ENCODE measurements at places on chromosomes 1 and 21.

- DNase-seq, result no peak
These were observed 71.6 kb downstream of the CDC14A start for GRCh38 chr1:100423832-100424337.

GRCh38 chr1:80506216-80506615, 1294.5 kb upstream of the ADGRL2 start:
- DNase-seq, result no peak

DNA sequence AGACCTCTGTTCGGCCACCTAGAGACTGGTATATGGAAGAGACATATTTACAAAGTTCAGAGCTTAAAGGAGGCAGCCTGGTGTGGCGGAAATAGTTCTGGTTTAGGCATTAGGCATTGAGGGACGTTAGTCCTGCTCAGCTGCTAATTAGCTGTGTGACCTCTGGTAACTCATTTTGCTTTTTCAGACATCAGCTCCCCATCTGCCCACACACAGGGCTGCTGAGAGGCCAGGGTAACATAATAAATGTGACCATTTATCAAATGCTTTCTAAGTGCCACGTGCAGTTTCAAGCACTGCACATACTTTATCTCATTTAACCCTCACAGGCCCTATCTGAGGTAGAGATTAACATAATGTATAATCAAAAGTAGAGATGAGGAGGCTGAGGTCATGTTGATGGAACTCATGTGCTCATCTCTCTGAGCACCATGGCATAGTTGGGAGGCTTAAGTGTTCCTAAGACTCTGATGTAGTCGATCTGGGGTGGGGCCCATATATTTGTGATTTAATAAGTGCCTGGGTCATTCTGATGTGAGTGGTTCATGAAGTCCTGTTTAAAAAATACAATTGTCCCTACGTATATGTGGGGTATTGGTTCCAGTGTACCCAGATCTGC, 267.2 kb upstream of the PLXNA2 start:
- no peak for DNase-seq

DNA sequence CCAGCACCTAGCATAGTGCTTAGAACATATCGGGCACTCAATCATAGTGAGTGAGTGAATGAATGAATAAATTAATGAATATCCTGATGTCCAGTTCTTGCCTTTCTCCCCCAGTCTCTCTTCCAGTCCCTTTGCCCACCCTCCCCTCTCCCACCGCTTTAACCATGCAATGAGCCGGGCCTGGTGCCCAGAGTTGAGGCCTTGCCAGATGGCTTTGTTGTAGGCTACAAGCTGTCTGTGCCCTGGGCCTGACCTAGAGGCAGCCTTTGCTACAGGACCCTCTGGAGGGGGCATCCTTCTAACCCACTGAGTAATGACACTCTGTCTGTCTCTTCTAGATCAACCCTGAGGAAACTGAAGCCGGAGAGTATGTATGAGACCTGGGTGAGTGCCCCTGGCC, 6.9 kb downstream of the CASQ1 start:
- DNase-seq, result no peak

GRCh38 chr1:100359139-100359538, 6.8 kb downstream of the CDC14A start:
- no peak for DNase-seq

GRCh38 chr1:101282314-101283038, 45.7 kb downstream of the S1PR1 start:
- DNase-seq, result no peak

DNA sequence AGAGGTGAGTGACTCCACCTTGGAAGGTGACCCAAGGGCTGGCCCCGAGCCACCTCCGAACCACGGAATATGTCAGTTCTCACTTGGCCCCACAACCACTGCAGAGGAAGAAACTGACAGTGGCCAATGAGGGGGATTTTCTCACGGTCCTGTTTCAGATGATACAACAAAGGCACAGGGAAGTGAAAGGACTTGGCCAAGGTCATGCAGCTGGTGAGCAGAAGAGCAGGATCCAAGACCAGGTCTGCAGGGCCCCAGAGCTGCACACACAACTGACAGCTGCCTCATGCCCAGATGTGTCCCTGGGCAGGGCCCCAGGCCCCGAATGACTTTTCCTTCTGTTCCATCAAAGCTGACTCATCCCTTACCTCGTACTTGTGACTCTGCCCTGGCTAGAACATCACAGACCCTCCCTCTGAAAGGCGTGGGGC, 25.8 kb upstream of the EVA1B start:
- no peak for DNase-seq

GRCh38 chr1:46301808-46302640, 1.4 kb downstream of the LRRC41 start:
- DNase-seq, result peak; percentile 57

DNA sequence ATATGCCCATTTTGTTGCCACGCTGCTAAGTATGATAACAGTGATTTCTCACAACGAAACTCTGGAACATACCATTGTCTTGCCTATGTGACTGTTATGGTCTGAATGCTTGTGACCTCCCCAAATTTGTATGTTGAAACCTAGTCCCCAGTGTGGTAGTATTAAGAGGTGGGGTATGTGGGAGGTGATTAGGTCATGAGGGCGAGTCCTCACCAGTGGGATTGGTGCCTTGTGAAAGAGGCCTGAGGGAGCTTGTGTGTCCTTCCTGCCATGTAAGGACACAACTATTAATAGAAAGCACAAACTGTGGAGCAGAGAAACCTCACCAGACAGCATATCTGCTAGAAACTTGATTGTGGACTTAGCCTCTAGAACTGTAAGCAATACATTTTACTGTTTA, 84.6 kb downstream of the SELENOF start:
- DNase-seq, result no peak

- DNase-seq, result no peak
These were observed 4.7 kb downstream of the CCDC190 start for GRCh38 chr1:162856260-162856659.

DNA sequence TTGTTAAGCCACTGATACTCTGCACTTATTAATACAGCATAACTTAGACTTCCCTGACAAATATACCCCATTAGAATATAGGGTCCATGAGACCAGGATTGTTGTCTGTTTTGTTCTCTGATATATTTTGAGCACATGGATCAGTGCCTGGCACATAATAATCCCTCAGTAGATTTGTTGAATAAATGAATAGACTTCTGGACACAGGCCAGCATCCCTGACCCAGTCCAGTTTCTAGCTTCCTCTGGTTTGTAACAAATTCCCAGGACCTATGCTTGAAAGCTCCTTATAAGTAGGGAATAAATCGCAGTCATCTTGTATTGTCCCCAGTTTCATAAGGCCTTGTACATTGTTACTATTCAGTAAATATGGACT, 58.2 kb upstream of the GADD45A start:
- no peak for DNase-seq

DNA sequence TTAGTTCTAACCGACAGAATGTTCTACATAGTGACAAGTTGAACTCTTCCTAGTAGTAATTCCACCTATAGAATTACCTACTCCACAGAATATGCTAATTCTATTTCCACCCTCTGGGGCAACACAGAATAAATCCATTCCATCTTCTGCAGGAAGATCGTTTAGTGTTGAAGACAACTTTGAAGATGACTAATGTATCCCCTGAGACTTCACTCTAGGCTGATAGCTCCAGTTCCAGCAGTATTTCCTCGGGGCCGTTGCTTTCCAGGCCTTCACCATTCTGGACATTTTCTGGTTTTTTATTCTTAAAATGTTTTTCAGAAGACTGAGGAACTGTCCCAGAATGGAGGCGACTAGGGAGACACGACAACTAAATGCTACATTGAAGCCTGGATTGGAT, 61.0 kb upstream of the CSF1 start:
- no peak for DNase-seq

- DNase-seq, result no peak
These were observed 38.0 kb upstream of the KCTD3 start for GRCh38 chr1:215529111-215529510.

GRCh38 chr1:151832318-151832980, 847 bp upstream of the RORC start:
- DNase-seq, result no peak

DNA sequence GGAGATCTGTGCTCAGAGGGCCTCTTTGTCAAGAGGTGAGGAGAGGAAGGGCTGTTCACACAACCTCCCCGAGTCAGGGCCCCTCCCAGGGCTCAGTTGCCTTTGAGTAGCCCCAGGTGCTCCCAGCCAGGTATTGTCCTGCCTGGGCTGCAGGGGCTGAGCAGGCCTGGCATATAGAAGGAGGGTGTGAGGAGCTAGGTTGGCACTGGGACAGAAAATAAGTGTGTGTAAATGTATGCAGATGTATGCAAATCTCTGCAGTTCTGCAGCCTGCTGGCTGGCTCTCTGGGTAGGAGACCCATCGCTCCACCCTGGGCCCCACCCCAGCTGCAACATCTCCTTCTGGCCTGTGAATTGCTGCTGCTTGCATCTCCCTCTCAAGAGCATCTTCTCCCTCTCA, 52.4 kb downstream of the NAV1 start:
- no peak for DNase-seq

DNA sequence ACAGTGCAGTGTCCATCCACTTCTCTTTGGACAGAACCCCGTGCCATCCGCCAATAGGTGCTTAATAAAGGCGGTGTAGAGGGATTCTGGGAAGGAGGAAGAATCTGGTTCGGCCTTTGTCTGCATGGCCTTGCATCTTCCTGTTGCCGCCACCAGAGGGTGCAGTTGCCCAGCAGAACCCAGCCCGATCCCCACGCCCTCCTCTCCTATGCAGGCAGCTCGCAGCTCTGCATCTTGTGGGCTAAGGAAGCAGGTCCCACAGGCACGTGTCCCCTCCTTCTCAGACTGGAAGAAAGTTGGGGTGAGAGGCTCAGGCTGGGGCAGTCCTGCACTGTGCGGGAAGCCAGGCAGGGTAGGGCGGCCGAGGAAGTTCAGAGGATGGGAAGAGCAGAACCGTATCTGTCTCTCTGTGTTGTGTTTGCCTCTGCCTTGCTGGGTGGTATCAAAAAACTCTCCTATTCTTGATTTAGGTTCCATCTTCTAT, 20.8 kb downstream of the NAV1 start:
- peak; percentile 68 for DNase-seq

DNA sequence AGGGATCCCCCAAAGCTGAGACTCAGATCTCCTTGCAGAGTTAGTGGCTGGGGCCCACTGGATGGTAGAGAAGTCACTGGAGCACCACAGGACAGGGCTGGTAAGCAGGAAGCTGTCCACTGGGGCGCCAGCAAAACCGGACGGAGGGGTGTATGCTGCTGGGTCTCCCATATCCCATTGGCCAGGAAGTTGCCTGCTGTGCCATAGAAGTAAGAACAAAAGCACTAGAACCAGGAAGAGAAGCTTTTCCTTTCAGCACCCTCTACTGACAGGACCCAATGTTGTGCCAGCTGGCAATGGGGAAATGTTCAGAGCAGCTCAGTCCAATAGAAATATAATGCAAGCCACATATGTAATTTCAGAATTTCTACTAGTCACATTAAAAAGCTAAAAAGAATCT, 146.6 kb downstream of the SPATA46 start:
- no peak for DNase-seq

- no peak for DNase-seq
These were observed 355.6 kb downstream of the PRDM2 start for GRCh38 chr1:14055442-14056223.

DNA sequence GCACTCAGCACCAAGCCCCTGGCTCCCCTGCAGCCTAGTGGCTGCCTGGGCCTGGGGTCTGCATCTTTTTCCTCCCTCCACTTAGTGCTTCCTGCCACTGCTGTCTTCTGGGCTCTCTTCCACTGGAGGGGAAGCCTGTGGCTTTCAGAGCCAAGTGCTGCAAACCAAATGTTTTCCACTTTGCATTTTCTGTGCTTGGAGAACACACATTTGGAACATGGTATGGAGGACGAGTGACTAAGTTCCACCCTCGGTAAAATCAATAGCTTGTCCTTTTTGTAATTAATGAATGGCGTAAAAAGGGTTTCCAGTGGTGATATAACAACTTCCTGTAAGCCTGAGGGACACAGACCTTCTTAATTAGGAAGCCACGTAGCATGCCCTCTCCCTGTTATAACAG, 10.1 kb upstream of the GPR153 start:
- no peak for DNase-seq

DNA sequence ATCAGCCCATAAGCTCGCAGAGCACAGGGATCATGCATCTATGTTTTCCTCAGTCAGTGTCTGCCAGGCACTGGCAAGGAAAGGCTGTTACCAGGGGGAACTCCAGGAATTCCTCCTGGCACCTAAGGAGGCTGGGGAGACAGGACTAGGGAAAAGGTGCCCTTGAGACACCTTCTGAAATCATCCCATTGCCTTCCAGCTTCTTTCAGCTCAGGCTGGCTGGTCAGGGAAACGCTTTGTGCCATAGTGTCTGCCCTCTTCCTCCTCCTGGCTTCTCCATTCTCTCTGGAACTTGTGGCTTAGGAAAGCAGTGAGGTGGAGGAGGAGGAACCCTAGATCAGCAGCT, 13.8 kb downstream of the LMNA start:
- no peak for DNase-seq

- DNase-seq, result no peak
These were observed 113.1 kb downstream of the PBX1 start for GRCh38 chr1:164671966-164672571.

GRCh38 chr1:82907313-82907712, 1091.6 kb downstream of the TTLL7 start:
- no peak for DNase-seq

DNA sequence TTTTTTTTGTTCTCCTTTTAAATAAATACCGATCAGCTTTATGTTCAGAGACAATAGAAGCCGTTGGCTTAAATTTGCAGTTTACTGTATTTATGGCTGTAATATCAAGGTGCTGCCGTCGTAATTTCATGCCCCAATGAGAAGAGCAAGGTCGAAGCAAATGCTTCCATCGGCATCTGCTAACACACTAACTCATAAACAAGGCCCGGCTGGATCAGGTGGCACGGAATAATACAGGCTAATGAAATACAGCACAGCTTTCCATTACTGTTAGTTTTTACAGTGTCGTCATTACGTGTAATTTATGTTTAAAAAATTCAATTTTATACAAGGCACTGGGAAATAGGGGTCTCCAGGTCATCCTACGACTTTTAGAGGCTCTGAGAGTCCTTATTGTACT, 119.0 kb downstream of the PEX14 start:
- DNase-seq, result no peak

- DNase-seq, result no peak
These were observed 9.3 kb downstream of the PLA2G2A start for GRCh38 chr1:19969898-19970660.

DNA sequence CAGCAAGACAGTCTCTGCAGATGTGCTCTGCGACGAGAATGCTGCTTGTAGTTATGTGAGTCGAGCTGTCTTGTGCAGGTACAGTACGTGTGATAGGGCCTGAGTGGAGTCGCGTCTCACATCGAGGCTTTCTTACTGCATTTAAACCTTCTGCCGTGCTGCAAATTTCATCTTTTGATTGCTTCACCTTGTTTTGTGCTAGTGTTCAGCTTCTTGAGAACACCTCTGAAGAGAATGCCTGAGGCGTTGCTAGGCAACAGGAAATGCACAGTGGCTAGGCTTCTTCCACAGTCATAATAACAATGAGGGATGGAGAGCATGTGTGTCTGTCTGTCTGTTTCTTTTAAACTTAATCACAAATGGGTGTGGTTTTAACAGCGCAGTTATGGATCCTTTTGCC, 52.9 kb downstream of the MRPS6 start:
- no peak for DNase-seq

GRCh38 chr1:245588116-245588639, 433.4 kb downstream of the KIF26B start:
- DNase-seq, result no peak

Data from activated naive CD4-positive, alpha-beta T cell treated with anti-CD3 and anti-CD28 coated beads, Interleukin-2, amount 50 U/mL, for 16 hours (primary cell).